ENCODE measurements at places on chromosomes 3 and 15.

DNA sequence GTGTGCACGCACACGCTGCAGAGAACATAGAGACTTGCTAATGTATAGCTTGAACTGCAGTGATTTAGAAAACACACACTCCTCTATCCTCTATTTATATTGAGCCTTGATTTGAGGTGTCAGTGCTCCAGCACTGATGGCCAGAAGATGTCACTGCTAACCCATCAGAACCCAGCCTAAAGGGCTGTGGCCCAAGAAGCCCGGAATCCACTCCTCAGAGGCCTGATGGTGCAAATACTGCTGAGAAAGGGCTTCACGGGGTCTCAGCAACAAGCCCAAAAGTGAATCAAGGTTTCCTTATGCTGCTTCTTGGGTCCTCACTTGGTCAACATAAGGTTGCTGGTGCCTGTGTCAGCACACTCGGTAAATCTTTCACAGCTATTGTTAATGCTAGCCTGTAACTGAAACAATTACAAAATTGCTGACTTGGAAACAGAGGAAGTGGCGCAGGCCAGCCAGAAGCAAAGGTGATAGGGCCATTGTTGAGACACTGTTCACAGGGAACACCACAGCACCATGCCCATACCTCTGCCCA, 60.3 kb downstream of the HEG1 start:
- DNase-seq: peak; percentile 33

DNA sequence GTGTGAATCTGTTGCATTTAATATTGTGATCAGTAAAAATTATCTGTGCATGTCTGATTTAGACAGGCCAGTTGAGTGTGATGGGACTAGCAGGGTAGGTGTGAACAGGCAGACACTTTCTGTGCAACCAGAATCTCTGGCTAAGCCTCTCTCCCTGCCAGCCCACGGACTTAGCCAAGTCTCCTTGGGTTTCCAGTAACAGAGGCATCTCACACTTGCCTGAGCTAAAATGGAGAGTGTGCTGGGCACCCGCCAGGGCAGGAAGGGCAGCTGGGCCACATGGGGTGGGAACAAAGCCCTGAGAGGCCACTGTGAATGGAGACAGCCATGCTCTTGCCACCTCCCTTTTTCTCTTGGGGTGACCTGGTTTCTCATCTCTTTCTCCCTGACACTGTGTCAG, 12.5 kb upstream of the RPS27L start:
- no peak for DNase-seq

DNA sequence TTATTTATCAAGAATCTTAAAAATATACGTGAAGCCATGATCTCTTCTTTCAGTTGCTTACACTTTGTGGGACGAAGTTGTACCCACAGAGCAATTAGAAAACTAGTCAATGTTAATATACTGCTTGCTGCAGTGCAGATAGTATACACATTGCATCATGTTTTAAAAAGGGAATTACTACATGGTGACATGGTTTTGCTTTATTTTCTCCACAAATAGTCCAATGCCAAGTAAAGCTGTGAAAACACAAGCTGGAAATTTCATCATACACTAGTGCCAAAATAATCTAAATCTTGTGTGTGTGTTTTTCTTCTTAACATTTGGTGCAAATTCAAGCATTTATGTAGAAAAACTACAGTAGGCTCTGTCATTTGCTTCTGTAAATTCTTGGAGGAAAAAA, 233.0 kb downstream of the EPHA3 start:
- DNase-seq: no peak

GRCh38 chr3:38988955-38989354, 62.8 kb downstream of the SCN11A start:
- DNase-seq: no peak

- no peak for DNase-seq
These were observed 11.9 kb downstream of the STT3B start for GRCh38 chr3:31544634-31545033.

GRCh38 chr3:154122912-154123559, 1.8 kb downstream of the ARHGEF26 start:
- DNase-seq: no peak

DNA sequence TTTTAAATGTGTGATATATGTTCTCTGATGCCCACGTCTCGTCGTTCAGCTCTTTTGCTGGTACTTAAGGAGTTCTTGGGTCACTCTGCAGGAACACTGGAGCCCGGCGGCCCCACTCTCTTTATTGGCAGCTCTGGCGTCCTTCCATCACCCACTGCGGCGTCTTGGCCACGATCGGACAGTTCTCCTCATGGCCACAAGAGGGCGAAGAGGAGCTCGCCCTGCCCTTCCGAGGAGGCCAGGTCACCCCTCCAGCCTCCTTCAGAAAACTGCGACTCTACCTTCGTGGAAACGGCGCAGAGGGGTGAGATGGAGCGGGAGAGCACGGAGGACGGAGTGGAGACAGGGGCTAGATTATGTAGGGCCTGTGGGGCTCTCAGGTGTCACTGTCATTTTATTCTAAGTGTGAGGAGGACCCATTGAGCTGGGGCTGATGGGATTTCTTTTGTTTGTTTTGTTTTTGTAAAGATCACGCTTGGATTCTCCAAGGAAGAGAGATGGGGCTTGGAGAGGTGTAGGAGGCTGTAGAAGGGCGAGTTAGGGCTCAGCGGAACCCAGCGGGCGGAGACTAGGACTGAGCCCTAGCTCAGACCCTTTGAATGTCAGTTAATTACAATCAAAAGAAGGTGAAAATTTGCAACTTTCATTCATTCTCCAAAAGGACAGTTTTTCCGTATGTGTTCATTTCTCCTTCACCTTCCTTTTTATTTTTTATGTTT, 28.0 kb upstream of the GABRA5 start:
- no peak for DNase-seq

DNA sequence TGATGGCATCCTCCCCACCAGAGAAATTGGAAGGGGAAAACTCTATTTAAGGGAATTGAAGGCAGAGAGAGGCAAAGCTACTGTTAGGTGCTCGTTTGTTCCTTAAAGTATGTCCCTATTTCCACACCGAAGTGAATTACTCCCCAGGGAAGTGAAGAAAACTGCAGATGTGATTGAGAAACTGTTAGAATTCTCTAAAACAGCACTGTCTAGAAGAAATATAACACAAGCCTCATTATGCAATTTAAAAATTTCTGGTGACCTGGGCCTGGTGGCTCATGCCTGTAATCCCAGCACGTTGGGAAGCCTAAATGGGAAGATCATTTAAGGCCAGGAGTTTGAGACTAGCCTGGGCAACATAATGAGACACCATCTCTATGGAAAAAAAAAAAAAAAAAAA, 305.0 kb downstream of the SHQ1 start:
- DNase-seq: no peak

DNA sequence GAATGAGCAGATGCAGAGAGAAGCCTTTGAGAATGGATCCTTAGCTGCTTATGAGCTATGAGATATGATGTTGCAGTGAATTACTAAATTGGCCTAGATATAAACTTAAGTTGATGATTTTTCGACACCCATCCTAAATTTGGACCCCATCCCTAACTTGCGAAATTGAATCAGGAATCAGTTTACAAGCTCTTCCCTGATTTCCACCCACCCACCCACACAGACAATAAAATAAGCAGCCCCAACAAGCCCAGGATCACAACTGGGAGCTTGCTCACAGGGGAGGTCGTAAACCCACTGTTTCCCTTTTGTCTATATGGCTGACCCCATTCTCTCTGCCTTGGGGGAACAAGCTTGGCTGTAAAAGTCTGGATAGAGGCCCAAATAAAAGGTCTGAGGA, 57.3 kb downstream of the GREM1 start:
- no peak for DNase-seq

DNA sequence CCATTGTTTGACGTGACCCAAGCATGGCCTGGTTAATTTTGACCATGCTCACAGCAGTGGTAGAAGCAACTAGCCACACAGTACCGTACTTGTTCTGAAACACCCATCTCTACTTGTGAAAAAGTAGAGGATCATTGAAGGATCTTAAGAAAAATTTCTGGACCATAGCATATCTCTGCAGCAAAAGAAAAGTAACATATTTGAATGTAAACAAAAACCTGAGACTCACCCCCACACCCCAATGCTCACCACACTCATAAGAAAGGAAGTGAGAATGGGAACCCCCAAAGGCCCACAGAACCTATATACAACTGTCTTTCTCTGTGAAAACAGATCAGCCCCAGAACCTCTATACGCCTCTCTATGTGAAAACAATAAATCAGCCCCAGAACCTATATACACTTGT, 33.8 kb upstream of the TFRC start:
- DNase-seq: peak; percentile 50

DNA sequence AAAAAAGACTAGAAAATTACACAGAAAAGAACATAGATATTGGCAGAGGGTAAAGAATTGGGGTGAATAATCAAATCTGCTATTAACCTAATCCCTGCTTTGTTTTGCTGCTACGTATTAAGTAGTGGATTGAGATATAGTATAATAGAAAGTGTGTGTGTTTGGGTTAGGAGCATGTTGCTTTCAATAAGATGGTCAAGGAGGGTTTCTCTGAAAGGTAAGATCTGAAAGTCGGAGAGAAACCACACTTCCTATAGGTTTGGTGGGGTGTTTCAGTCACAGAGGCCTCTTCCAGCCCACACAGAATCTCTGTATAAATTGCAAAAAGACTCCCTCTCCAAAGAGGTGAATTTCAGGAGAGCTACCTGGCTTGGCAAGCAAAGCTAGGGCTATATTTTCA, 345.7 kb upstream of the SATB1 start:
- no peak for DNase-seq

DNA sequence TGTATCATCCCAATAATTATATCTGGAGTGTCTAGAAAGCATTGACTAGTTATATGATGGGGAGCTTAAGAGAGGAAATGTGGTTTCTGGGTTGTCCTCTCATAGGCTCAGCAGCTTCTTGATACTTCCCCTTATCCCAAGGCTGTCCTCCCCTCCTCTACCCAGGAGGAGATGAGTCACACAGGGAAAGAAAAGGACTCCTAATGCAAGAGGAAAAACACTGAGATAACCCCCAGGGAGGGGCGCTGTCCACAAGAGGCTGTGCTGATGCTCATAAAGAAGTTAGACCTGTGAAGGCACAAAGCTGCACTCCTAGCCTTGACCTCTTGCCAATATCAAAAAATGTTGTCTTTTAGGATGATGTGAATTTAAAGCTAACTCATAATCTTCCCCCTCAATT, 28.8 kb upstream of the GYG1 start:
- DNase-seq: no peak

DNA sequence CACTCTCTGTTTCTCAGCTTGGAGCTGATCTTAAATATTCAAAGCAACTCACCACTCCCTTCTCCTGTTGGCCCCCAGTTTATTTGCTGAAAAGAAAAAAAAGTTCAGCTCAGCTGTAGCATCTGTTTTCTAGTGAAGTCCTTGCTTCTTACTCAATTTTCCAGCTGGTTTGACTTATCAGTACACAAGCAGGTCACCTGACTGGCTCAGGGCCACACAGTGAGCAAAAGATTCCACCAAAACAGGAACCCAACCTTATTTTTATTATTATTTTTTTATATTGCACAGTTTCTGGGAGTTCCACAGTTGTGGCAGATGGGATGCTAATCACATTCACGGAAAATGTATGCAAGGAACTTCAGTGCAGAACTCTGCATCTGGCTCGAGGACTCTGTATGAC, 390.7 kb upstream of the RGMA start:
- DNase-seq: no peak

- DNase-seq: no peak
These were observed 31.7 kb upstream of the SYNM start for GRCh38 chr15:99073008-99073717.

- DNase-seq: no peak
These were observed 28.5 kb downstream of the SENP5 start for GRCh38 chr3:196896229-196896628.

GRCh38 chr3:129633751-129634481, 27.4 kb upstream of the PLXND1 start:
- no peak for DNase-seq

- no peak for DNase-seq
These were observed 72.2 kb downstream of the MECOM start for GRCh38 chr3:169591159-169591951.

DNA sequence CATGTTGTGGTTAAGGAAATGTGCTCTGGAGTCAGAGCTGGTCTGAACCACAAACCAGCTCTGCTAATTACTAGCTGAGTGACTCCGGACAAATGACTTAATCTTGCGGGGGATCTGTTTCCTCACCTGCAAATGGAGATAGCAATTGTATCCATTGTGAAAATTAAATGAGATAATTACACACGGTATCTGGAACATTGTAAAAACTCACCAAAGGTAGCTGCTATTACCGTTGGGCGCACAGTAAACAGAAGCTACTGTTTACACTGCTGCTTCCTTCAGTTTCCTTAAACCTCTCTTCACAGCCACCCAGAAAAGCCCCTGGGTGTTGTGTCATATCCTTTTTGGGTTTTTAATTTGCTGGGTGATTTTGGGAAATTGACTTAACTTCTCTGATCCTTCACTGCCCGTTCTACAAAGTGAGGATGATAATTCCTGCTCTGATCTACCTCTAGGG, 107.8 kb downstream of the MEGF11 start:
- DNase-seq: no peak

DNA sequence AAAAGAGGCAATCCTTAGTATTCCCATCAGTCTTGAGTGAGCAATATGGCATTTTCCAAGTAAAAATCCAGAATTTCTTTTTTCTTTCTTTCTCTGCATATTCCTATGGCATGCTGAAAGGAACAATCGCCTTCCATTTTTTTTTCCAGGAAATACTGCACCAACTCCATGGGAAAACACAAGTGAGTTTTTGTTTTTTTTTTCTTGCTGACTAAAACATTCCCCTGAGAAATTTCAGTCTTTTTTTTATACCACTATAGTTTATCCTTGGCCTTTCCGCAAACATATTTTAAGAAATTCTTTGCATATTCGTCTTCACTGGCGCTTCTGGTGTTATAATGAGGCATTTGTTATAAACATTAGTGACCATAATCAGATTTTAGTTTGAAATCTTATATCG, 429.6 kb upstream of the MDFIC2 start:
- no peak for DNase-seq

- DNase-seq: no peak
These were observed 124.1 kb upstream of the IQSEC1 start for GRCh38 chr3:13197281-13197680.

- no peak for DNase-seq
These were observed 214.2 kb downstream of the GRM7 start for GRCh38 chr3:7075117-7075516.

- DNase-seq: no peak
These were observed 11.7 kb downstream of the NKTR start for GRCh38 chr3:42612217-42612616.

Measured in memory B cell (primary cell).